ENCODE measurements at places on chromosomes 11 and 22.

DNA sequence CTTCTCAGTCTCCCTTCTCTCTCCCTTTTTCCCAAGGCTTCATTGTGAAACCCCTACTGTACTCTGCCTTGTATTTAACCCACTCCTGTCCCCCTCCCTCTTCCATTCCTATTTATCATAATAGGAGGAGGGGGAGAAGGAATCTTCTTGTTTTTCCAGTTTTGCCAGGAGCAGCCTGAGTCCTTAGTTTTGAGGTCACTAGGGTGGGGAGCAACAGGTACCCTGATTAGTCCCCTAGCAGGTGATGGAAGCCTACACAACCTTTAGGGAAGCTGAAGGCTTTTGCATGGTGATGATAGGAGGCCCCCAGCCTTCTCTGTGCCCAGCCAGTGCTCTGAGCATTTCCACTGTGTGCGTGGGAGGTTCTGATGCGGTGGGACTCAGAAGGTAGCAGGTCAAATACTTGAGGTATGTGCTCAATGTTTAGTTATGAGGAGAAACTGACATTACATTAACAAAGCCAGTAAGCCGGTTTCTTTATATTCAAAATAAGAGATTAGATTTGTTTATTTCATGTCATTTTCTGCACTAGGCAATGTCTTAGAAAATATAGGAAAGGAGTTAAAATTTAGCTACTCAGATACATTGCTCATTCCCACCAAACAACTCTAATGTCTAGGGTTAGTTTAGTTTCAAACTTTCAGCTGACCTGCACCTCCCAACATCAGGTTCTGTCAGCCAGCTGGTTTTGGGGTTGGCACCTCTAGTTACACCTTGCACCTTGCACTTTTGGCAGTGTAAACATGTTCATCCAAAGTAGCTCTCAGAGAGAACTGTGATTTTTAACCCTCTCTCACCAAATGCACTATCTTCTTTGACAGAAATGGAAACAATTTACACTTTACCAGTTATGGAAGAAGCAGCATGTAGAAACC, 26.0 kb downstream of the PARVA start:
- no peak for DNase-seq

- DNase-seq: no peak
Observed at GRCh38 chr11:47083913-47084312, 92.8 kb downstream of the ARFGAP2 start.

- DNase-seq: no peak
Observed at GRCh38 chr11:16737818-16738192, 642 bp upstream of the C11orf58 start.

- no peak for DNase-seq
Observed at GRCh38 chr22:37240941-37241320, 3.1 kb downstream of the RAC2 start.

- no peak for DNase-seq
Observed at GRCh38 chr11:17343257-17343656, 8.3 kb upstream of the NCR3LG1 start.

GRCh38 chr11:72478669-72479068, 44.3 kb upstream of the CLPB start:
- DNase-seq: no peak

DNA sequence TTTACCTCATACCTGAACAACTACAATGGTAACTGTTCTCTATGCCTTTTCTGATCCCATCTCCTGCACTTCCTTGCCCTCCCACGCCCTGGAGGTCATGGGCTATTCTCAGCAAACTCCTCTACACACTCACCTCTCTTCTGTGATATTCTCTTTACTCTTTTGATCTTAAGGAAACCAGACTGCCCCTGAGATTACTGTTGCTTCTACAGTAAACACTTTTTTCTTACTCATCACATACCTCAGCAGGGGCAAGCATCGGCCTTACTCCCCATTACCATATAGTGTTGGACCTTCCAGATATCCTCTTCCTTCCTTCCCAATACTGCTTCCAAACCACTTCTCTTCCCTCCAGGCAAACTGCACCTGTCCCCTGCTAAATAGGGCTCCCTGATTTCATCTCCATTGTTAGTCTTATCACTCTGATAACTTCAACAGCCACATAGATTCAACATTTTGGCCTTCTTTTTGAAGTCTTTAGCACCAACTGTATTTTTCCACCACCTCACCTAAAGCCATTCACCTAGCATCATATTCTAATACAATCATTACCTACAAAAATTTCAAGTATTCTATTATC, 141.2 kb downstream of the RBFOX2 start:
- DNase-seq: no peak

DNA sequence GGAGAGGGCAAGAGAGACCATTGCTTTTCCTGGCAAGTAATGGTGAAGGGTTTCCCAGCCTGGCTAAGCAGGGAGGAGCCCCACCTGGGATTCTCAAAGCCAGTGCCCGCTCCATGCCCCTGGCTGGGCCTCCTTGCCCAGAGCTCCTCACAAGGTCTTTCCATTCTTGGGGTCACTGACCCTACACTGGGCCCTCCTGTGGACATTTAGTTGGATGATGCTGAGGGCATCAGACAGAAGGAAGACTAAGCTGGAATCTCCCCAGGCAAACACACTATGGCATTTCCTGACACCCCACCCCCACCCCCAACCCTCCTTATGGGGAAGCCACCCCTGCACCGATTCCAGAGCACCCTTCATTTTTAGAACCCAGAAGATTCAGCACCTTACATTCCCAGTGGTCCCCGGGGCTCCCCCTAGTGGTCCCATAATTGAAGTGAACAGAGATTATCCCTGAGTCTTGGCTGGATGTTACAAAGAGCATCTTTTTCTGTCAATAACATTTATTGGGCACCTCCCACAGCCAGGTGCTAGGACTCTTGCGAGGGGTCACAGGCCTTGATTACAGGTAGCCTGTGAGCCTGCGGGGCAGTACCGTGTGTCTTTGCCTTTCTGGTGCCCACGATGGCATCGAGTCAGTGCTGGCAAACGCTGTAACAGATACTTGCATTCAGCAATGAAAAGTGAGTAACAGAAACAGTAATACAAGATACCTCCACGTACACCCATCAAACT, 548.5 kb downstream of the BUD13 start:
- DNase-seq: no peak

DNA sequence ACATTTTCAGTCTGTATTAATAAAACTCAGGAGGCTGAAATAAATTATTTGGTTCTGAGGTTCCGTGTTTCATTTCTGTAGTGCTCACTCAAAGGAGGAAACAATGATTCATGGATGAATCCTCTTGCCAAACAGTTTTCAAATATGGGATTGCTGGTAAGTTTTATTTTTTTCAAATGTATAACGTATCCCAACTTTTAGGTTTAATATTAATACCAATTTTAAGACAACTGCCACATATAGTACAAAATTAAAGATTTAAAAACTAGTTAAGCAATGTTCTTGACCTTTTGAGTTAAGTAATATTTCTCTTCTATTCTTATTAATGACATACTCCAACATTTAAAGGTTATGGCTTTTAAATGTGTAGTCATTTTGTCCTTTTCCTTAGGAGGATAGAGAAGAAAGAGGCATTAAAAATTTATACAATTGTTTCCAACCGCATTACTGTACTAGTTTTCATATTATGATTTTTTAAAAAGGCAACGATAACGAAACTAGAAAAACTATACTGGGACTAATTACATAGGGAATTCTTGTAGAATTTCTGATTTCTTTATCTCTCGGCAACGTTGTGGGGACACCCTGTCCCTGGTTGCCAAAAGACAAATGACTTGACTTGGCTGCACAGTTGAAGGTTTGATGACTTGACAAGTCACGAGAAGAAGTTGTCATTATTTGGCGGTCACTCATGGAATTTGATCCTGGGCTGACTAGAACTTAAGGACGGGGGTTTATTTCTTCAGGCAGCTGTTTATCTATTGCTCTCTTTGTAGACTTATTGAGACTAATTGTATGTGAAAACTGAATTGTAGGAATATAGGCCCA, 69.1 kb upstream of the ADSL start:
- DNase-seq: no peak

GRCh38 chr11:9562716-9563115, 10.8 kb upstream of the WEE1 start:
- DNase-seq: no peak

DNA sequence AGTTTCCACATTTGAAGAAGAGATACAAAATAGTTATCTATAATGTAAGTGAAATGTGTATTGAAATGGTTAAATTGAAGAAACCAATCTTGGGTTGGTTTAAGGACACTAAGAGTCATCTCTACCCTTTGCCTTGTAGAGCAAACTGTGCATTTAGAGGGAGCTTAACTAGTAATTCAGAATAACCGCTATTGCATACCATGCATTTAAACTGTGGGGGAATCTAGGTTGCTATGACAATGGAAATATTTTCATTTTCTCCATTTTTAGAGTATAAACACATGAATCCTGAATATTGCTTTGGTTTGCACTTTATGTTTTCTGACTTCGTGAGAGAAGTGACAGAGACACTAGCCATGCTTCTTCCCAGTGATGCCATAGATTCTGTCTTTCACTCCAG, 39.7 kb downstream of the FAT3 start:
- DNase-seq: no peak

DNA sequence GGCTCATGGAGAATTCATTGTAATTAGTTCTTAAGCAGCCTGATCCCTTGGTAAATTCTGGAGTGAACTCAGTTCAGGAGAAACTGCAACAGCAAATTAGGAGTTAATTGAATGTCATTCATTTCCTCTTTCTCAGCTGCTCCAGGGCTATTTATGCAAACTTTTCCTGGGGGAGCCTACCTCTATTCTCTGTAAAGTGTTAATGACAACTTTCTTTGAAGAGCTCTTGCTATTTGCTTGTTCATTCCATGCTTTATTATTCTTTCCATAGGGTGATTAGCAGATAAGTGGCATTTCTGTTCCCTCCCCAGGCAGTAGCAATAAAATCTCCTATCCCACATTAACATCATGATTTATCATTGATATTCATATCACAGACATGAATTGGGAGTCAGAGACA, 267.6 kb upstream of the DDI1 start:
- DNase-seq: no peak

- no peak for DNase-seq
Observed at GRCh38 chr22:50082961-50083461, 2.2 kb downstream of the MLC1 start.

- no peak for DNase-seq
Observed at GRCh38 chr11:112526699-112527416, 266.2 kb upstream of the PLET1 start.

- no peak for DNase-seq
Observed at GRCh38 chr11:115279813-115280761, 224.1 kb downstream of the CADM1 start.

DNA sequence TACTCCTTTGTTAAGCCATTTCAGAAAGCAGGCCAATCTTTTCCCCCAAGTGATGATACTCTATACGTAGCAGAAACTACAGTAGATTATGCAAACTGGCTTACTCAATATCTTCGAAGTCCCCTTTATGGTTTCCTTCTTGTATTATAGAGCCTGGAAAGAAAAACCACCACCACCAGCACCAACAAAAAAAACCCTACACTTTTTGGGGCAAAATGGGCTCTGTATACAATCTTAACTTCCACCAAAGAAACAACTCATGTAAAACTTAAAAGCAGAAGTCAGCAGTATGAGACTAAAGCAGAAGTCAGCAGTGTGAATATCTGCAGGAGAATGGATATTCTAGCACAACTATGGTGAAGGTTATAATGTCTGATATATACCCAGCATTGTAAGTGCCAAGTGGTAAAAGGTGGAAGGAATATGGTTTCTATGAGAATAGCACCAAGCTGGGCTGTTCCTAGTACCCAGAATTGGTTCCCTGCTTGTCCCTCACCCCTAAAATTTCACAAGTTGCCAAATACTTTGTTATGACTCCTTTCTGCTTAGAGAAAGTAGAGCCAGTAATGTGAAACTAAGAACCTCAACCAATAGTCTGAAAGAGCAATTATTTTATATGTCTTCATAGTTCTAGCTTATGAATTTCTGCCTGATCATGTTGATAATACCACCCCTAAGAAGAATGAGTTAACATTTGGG, 252.1 kb downstream of the SBF2 start:
- no peak for DNase-seq

GRCh38 chr11:7573193-7573557, 59.4 kb downstream of the PPFIBP2 start:
- DNase-seq: no peak

- DNase-seq: no peak
Observed at GRCh38 chr22:48047722-48048500, 1285.5 kb downstream of the TBC1D22A start.

GRCh38 chr22:29478326-29479276, 1.4 kb upstream of the NEFH start:
- no peak for DNase-seq

DNA sequence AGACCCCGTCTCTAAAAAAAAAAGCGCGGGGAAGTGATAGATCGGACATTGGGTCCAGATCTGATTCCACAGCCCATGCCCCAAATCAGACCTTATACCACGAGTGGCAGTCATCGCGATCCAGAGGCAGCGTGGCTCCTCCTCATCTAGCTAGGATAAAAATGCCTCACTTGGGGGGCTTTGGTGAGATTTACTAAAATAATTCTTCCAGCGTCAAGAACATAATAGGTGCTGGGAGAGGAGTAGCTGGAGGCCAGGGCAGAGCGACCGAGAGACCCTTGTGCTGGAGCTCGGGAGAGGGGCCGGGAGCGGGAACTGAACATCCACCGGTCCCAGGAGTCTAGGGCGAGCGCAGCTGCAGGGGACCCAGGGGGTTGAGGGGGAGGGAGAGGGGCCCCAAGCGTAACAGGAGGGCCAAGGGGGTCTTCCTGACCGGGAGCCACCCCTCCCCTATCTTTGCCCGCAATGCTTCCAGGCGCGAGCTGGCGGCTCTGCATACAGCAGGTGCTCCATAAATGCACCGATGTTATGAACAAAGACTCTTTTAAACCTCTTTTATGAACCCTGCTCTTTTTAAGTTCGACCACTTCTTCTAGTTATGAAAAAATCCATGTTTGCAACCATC, 823 bp upstream of the CPT1A start:
- DNase-seq: no peak

- DNase-seq: no peak
Observed at GRCh38 chr11:62171261-62171723, 18.7 kb upstream of the SCGB1D1 start.

GRCh38 chr22:38504731-38505540, 1.2 kb downstream of the DDX17 start:
- no peak for DNase-seq

DNA sequence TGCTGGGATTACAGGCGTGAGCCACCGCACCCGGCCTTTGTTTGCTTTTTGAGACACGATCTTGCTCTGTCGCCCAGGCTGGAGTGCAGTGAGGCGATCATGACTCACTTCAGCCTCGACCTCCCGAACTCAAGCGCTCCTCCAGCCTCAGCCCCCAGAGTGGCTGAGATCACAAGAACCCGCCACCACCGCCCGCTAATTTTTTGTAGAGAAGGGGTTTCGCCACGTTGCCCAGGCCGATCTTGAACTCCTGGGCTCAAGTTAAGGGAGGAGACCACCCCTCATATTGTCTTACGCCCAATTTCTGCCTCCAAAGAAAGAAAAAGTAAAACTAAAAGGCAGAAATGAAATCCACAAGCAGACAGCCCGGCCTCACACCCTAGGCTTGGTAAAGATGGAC, 1.5 kb upstream of the POLA2 start:
- DNase-seq: no peak

GRCh38 chr22:45861259-45861658, 115.7 kb downstream of the WNT7B start:
- no peak for DNase-seq

All from coronary artery (tissue), 2 donors.